ENCODE measurements at places on chromosomes 1 and 21.

DNA sequence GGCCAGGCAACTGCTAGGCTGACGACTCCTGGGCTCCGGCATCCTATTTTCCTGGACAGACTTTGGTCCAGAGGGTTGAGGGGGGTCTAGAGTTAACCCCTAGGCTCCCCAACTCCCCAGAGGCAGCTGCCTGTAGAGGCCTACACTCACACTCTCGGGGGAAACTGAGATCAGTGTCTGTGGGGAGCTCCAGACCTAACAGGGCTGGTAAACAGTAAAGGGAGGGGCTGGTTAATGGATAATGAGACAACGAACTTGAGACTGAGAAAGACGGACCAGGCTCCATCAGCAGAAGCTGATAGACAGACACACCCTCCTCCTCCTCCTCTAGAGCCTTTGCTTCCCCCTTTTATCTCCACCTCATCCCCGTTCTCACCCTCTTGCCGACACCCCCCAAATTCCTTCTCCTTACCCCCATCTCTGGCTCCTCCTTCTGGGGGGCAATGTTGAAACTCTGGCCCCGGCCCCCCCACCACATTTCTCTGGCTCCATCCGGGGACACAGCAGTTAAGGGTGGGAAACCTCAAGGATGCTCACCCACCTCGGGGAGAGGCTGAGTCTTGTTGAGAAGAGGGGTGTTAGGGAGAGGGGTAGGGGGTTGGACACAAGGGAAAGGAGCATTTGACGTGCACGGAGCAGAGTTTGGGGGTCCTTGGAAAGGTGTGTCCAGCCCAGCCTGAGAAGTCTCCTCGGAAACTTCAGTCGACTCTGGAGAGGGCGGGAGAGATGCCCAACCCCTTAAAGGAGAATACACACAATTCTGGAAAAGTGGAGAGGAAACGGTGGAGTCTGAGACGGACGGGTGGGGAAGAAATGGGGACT, at the start of gene MTMR11:
Gene MTMR11, minus strand, starts transcription at position 710 of the 822 bp plus-strand sequence. Its CDS starts 232 bp downstream, at position 478.
- no peaks in the 10 kb centered on the region for H3K27me3 ChIP-seq
- peaks cover 16% of the 10 kb centered on the region for H3K4me1 ChIP-seq

DNA sequence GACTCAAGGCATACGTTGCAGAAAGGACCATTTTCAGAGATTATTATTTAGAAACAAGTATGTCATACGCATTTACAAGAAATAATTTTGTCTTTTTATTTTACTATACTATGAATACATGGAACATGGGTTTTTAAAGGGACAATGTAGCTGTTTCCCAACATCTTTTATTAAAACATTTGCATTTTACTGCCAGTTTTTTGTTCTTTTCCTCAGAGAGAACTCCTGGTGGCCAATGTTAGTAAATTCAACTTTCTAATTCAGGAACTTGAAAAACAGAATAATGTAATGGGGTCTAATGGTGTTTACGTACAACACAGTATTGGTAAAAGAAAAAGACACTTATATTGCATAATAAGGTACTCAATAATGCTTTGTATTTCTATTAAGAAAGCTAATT, 14.9 kb downstream of the PRDM2 start:
- H3K4me1 ChIP-seq = no peaks in the 10 kb centered on the region
- no peaks in the 10 kb centered on the region for H3K27me3 ChIP-seq
- DNase-seq = no peak

- H3K36me3 ChIP-seq = no peaks in the 10 kb centered on the region
- peaks cover 6% of the 10 kb centered on the region for H3K27me3 ChIP-seq
- H3K4me1 ChIP-seq = peaks cover 23% of the 10 kb centered on the region
- H3K4me3 ChIP-seq = no peak overlapping the region
- peak; percentile 51 for DNase-seq
- H3K27ac ChIP-seq = peak overlapping the region; percentile 6
Observed at GRCh38 chr1:205676597-205676996, 3.7 kb downstream of the SLC45A3 start.

- H3K4me3 ChIP-seq = no peak overlapping the region
- H3K36me3 ChIP-seq = no peaks in the 10 kb centered on the region
- H3K4me1 ChIP-seq = peaks cover 8% of the 10 kb centered on the region
Observed at GRCh38 chr1:110783292-110783918, 89.5 kb upstream of the CD53 start.

DNA sequence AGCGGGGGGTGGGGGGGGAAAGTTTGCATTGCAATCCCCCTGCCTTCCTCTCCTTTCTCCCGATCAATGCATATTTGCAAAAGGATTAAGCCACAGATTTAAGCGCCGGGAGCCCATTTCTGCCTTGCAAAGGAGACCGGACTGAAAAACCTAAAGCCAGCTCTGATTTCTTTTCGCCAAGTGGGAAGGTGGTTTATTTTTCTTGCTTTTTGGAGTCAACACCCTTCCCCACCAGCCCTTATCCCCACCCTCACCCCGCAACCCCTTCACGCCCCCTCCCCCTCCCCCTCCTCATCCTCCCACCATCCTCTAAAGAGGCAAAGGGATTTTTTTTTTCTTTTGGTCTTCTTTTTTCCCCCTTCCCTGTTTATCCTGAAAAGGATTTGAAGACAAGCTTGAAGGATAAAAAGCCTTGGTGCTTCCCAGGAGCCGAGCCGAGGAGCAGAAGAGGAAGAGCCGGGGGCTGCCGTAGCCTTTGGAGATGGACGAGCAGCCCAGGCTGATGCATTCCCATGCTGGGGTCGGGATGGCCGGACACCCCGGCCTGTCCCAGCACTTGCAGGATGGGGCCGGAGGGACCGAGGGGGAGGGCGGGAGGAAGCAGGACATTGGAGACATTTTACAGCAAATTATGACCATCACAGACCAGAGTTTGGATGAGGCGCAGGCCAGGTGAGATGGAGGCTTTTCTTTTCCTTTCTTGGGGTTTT, 513 bp downstream of the PBX1 start:
- H3K27me3 ChIP-seq = no peaks in the 10 kb centered on the region
- H3K4me3 ChIP-seq = peak overlapping the region; percentile 66
- no peaks in the 10 kb centered on the region for H3K4me1 ChIP-seq
- H3K27ac ChIP-seq = peak overlapping the region; percentile 94

DNA sequence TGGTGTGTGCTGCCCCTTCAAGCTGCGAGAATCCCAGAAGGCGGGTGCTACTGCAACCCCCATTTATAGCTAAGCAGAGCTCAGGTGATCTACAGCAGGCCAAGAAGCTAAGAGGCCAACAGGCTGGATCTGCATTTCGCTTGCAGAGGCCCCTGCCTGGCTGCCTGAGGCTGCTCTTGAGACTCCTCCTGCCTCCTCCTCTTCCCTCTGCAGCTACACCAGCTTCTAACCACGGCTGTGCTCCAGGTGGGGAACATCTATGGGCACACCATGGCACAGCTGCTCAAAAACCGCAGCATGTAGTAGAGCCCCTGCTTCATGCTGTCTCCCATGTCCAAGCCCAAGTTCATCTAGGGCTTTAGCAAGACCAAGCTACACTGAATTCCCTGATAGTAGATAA, 72.9 kb upstream of the ZNF678 start:
- no peaks in the 10 kb centered on the region for H3K27me3 ChIP-seq
- no peaks in the 10 kb centered on the region for H3K36me3 ChIP-seq
- no peak overlapping the region for H3K27ac ChIP-seq
- no peak overlapping the region for H3K4me3 ChIP-seq
- DNase-seq = no peak

DNA sequence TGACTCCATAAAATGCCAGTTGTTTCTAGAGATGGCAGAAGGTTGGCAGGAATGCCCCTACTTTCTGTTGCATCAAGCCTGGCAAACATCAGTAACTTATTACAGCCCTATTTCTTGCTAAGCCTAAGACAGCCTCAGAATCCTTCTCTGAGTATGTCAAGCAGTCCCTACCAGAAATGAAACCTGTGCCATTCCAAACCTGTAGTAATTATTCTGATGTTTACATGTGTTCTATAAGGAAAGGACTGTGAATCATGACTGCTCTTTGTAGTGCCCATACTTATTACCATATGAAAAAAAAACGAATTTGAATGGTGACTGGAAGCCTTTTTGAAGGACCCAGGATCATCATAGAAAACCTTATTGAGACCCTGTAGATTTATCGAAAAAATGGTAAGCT, 5.4 kb downstream of the CDCA8 start:
- H3K27ac ChIP-seq = no peak overlapping the region
- peaks cover 3% of the 10 kb centered on the region for H3K4me1 ChIP-seq
- H3K27me3 ChIP-seq = no peaks in the 10 kb centered on the region
- peaks cover 6% of the 10 kb centered on the region for H3K36me3 ChIP-seq
- no peak overlapping the region for H3K4me3 ChIP-seq

- H3K27me3 ChIP-seq = no peaks in the 10 kb centered on the region
- no peaks in the 10 kb centered on the region for H3K36me3 ChIP-seq
- no peaks in the 10 kb centered on the region for H3K4me1 ChIP-seq
- H3K27ac ChIP-seq = no peak overlapping the region
- H3K4me3 ChIP-seq = no peak overlapping the region
Observed at GRCh38 chr1:68819190-68819829, 322.4 kb upstream of the DEPDC1 start.

GRCh38 chr1:247210062-247210375, 38.2 kb upstream of the ZNF124 start:
- peaks cover 6% of the 10 kb centered on the region for H3K4me1 ChIP-seq
- no peaks in the 10 kb centered on the region for H3K27me3 ChIP-seq
- H3K27ac ChIP-seq = no peak overlapping the region
- DNase-seq = no peak

GRCh38 chr1:210558302-210558701, 229.6 kb downstream of the HHAT start:
- H3K4me1 ChIP-seq = no peaks in the 10 kb centered on the region
- no peak overlapping the region for H3K27ac ChIP-seq
- H3K36me3 ChIP-seq = no peaks in the 10 kb centered on the region
- no peak overlapping the region for H3K4me3 ChIP-seq
- DNase-seq = no peak

DNA sequence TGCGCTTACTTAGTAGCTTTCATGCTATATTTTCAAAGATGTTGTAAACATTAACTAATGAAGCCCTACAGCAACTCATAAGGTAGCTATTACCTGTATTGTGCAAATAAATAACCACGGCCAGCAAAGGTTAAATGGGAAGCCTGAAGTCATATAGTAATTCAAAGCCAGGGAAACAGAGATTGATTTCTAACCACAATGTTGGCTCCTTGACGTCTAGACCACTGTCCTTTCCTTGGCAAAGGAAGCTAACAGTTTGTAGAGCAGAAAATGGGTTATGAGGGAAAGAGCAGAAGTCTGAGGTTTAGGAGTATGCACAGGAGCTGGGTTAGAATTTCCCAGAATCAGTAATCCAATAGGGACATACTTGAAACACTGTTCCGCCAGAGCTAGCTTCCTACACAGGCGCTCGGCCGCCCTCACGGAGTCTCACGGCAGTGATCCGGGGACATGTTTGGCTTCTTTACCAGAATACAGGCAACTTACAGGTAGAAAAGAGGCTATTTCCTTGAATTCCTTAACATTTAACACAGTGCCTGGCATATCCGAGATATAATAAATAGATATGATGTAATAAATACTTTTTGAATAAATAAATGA, 298.8 kb upstream of the LYPLAL1 start:
- no peak overlapping the region for H3K4me3 ChIP-seq
- H3K27me3 ChIP-seq = no peaks in the 10 kb centered on the region
- no peak overlapping the region for H3K27ac ChIP-seq
- H3K4me1 ChIP-seq = no peaks in the 10 kb centered on the region

DNA sequence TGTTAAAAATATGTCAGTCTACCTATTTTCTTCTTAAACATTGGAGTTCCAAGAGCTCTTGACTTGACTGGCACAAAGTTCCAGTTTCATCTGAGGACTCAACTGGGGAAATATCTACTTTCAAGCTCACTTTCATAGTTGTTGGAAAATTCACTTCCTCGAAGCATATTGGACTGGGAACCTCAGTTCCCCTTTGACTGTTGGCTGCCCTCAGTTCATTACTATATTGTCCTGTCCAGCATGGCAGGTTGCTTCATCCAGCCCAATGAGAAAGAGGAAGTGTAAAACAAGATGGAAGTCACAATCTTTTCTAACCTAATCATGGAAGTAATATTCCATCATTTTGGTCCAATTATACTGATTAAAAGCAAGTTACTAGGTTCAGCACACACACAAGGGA, 54.3 kb downstream of the ZNF697 start:
- H3K27ac ChIP-seq = no peak overlapping the region
- no peaks in the 10 kb centered on the region for H3K36me3 ChIP-seq
- H3K4me3 ChIP-seq = no peak overlapping the region
- H3K27me3 ChIP-seq = no peaks in the 10 kb centered on the region
- no peaks in the 10 kb centered on the region for H3K4me1 ChIP-seq
